ENCODE measurements at places on chromosomes 3 and 15. TPM values are rescaled to one million over a fixed set of nuclear protein-coding genes. Genes with fewer than 3 reads are reported as not detected.

The CATSPER2 gene
- polyA plus RNA-seq = 2.3 TPM

The LSAMP gene
- 13.0 TPM for polyA plus RNA-seq

The KY gene
- 0.34 TPM for polyA plus RNA-seq

The ROPN1 gene
- polyA plus RNA-seq = not detected

The ATP8B4 gene
- 11.3 TPM for polyA plus RNA-seq

The A4GNT gene
- polyA plus RNA-seq = not detected

The KPNA1 gene
- 10.7 TPM for polyA plus RNA-seq

Data from ovary (tissue), 10 donors.